Activated T-helper 2 cell treated with anti-CD3 and anti-CD28 coated beads, Interferon-gamma antibody, Interleukin-2, Interleukin-4, amounts not matched to agents 10 μg/mL and 5 μg/mL and 100 μg/mL, durations not matched to agents 14 hours and 24 hours and 36 hours (primary cell): ENCODE measurements at places on chromosomes 12 and 14. TPM values are rescaled to one million over a fixed set of nuclear protein-coding genes. Genes with fewer than 3 reads are reported as not detected.

The TAS2R9 gene
- not detected in 2 replicates for total RNA-seq

GRCh38 chr12:130080205-130080604, 82.1 kb upstream of the FZD10 start:
- no peak for DNase-seq
- no peaks in the 10 kb centered on the region for H3K27me3 ChIP-seq
- no peak overlapping the region for H3K4me3 ChIP-seq
- H3K4me1 ChIP-seq, result peaks cover 3% of the 10 kb centered on the region

The PARP2 gene
- total RNA-seq, result 31.2 and 31.5 TPM in 2 replicates

DNA sequence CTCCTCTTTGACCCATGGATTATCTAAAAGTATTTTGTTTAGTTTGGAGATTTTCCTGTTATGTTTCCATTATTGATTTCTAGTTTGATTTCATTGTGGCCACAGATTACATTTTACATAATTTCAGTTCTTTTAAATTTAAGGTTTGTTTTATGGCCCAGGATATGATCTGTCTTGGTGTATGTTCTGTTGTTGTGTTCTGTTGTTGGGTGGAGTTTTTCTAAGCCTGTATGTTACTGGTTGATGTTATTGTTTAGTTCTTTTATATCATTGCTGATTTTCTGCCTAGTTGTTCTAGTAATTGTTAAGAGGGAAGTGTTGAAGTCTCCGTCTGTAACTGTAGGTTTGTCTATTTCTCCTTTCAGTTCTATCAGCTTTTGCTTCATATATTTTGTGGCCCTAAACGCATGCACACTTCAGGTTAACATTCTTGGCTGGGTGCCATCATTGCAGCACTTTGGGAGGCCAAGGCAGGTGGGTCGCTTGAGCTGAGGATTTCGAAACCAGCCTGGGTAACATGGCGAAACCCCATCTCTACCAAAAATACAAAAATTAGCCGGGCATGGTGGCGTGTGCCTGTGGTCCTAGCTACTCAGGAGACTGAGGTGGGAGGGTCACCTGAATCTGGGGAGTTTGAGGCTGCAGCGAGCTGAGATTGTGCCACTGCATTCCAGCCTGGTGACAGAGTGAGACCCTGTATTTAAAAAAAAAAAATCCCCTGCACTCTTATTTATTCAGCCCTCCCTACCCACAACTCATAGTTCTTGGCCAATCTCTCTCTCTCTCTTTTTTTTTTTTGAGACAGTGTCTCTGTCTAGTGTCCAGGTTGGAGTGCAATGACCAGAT, 28.1 kb upstream of the CFL2 start:
- H3K4me1 ChIP-seq, result peaks cover 15% of the 10 kb centered on the region
- no peak overlapping the region for H3K4me3 ChIP-seq
- DNase-seq, result no peak
- H3K27me3 ChIP-seq, result peaks cover 10% of the 10 kb centered on the region
- no peak overlapping the region for H3K27ac ChIP-seq
- H3K36me3 ChIP-seq, result no peaks in the 10 kb centered on the region

DNA sequence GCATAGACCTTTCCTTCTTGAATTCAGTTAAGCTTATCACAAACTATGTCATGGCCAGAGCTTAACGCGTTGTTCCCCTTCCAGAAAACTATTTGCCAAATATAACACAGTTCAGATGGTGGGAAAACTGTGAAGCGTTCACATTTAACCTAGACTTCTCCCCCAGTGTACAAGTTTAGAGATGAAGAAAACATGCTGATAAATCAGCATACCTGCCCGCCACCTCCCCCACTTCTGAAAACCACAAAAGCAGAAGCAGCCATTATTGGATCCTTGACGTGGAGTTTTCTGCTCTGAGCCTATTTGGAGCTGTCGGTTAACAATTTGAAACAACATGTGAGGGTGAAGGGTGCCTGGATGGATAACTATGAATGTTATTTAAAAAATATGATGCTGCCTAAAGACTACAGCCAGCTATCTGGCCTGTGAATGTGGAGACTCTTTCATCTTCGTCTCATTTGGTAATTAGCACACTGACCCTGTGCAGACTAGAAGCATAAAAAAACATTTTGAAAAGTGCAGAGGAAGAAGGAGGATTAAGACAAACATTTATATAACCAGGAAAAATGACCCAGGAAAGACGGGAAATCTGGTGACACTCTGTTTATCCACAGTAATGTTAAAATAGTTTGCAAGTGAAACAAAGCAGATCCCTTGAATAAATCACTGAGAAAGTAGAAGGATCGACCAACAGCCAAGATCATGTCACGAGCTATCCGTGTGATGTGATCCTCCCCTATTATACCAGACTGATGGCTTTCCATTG, 408.2 kb downstream of the AEBP2 start:
- no peaks in the 10 kb centered on the region for H3K27me3 ChIP-seq
- H3K4me1 ChIP-seq, result peaks cover 11% of the 10 kb centered on the region
- H3K4me3 ChIP-seq, result no peak overlapping the region
- H3K27ac ChIP-seq, result peak overlapping the region; percentile 40

The PTGER2 gene
- 53.3 and 54.1 TPM in 2 replicates for total RNA-seq

GRCh38 chr14:71961972-71962371, 29.7 kb downstream of the RGS6 start:
- no peaks in the 10 kb centered on the region for H3K36me3 ChIP-seq
- H3K27ac ChIP-seq, result no peak overlapping the region
- H3K4me3 ChIP-seq, result no peak overlapping the region
- peaks cover 19% of the 10 kb centered on the region for H3K27me3 ChIP-seq
- peaks cover 24% of the 10 kb centered on the region for H3K4me1 ChIP-seq
- DNase-seq, result no peak

The NTS gene
- total RNA-seq, result not detected in 2 replicates

GRCh38 chr14:33393231-33393894, 454.7 kb downstream of the NPAS3 start:
- no peaks in the 10 kb centered on the region for H3K36me3 ChIP-seq
- H3K27ac ChIP-seq, result no peak overlapping the region
- DNase-seq, result no peak
- no peak overlapping the region for H3K4me3 ChIP-seq
- no peaks in the 10 kb centered on the region for H3K27me3 ChIP-seq

The GZMB gene
- total RNA-seq, result 4,664 and 4,741 TPM in 2 replicates

- no peak overlapping the region for H3K27ac ChIP-seq
- H3K27me3 ChIP-seq, result no peaks in the 10 kb centered on the region
- H3K36me3 ChIP-seq, result no peaks in the 10 kb centered on the region
Measured at GRCh38 chr12:96041181-96041580, 5.8 kb upstream of the LTA4H start.

- no peak for DNase-seq
- H3K36me3 ChIP-seq, result peaks cover 3% of the 10 kb centered on the region
- H3K27ac ChIP-seq, result no peak overlapping the region
Measured at GRCh38 chr12:124830306-124830705, 33.4 kb downstream of the SCARB1 start.

GRCh38 chr12:109890620-109891170, 9.4 kb upstream of the TCHP start:
- H3K36me3 ChIP-seq, result no peaks in the 10 kb centered on the region
- H3K4me1 ChIP-seq, result peaks cover 37% of the 10 kb centered on the region
- H3K27ac ChIP-seq, result no peak overlapping the region

DNA sequence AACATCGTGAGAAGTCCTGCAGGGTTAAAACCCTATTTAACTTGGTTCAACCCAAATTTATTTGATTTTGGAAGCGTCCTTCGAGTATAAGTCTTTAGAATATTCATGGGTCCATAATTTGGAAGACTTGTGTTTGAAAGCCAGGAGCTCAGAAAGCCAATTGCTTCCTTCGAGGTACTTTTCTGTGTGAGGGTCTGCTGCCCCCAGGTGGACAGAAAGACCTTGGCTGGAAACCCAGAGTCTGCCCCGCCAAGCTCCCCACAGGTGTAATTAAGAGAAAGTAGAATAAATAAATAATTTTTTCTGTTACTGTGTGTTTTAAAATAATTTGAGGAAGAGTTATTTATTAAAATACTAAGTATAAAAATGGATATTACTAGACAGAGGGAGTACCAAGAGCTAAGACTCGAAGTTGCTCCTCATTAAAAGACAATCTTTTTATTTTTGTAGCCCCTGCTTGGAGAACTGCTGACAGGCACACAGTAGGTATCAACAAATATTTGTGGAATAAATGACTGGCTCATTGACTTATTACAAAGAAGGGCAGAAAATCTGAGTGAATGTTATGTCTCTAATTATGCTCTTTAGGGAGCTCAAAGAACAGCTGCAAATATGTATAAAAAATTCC, 105.8 kb downstream of the PAH start:
- no peak overlapping the region for H3K27ac ChIP-seq
- H3K36me3 ChIP-seq, result no peaks in the 10 kb centered on the region
- DNase-seq, result no peak
- no peaks in the 10 kb centered on the region for H3K4me1 ChIP-seq
